NCI-H1092 (cell line): ENCODE measurements at places on chromosomes 12 and 14.

GRCh38 chr12:32627976-32628375 lies 51.1 kb upstream of the DNM1L start:
- no peak for DNase-seq

DNA sequence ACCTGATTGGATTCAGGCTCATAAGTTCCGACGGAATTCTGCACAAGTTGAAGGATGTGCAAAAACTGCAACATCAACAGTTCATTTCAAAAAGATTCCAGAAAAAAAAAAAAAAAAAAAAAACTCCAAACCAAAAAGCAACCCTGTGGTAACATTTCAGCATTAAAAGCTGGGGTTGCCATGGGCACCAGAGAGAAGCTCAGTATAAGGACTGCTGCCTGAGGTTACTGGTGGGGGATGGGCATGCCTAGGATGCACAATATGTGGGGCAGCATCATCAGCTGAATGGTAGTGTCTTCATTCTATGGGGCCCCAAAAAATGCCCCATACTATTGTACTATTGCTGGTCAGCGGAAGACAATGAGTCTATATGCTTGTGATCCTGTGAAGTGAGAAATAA lies 44.7 kb downstream of the MBIP start:
- DNase-seq = no peak

- no peak for DNase-seq
These were observed 343.4 kb downstream of the DPF3 start for GRCh38 chr14:72550513-72550912.

GRCh38 chr12:117124421-117125271 lies 25.4 kb upstream of the TESC start:
- DNase-seq = no peak
